Heart right ventricle (tissue), 16 donors: ENCODE measurements at places on chromosomes 1 and 21. TPM values are rescaled to one million over a fixed set of nuclear protein-coding genes. Genes with fewer than 3 reads are reported as not detected.
A peak's percentile ranks its signal among the peaks of the same experiment; 100 is the strongest.

C4BPA gene
- polyA plus RNA-seq = not detected

OPTC gene
- polyA plus RNA-seq = not detected

SPRR2F gene
- polyA plus RNA-seq = not detected

RC3H1 gene
- 5.1 TPM for polyA plus RNA-seq

FAM177B gene
- polyA plus RNA-seq = 0.06 TPM

OR10J1 gene
- not detected for polyA plus RNA-seq

DRAXIN gene
- 0.07 TPM for polyA plus RNA-seq

LHX4 gene
- polyA plus RNA-seq = not detected

CHIA gene
- 0.30 TPM for polyA plus RNA-seq

DDX59 gene
- 8.4 TPM for polyA plus RNA-seq

PEAR1 gene
- 6.2 TPM for polyA plus RNA-seq

GPR61 gene
- not detected for polyA plus RNA-seq

DNA sequence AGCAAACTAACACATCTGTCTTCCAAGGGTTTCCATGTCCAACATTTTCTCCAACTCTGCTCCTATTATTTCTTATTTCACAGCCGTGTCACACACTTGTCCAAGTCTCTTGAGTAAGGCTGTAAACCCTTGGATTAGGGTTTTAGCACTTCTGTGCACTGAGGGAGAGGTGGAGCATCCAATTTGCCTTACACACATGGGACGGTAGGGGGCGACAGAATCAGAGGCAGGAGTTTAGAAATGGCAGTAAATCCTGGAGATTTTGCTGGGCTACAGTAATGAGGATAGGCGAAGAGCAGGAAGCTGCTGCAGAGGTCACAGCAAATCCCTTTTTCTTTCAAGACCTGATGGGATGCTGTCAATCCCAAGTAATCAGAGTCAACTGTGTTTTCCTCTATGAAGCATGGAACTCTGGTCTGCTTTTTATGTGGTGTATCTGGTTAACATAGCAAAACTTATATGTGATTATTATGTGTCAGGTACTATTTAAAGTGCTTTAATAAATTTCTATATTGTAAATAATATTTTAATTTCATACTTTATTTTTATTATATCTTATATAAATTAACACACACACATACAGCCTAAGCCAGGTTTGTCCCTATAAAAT is 15.4 kb upstream of the LCE5A start:
- DNase-seq = no peak

- no peak for DNase-seq
These were observed 390.4 kb downstream of the OMA1 start for GRCh38 chr1:58156124-58156468.

DNA sequence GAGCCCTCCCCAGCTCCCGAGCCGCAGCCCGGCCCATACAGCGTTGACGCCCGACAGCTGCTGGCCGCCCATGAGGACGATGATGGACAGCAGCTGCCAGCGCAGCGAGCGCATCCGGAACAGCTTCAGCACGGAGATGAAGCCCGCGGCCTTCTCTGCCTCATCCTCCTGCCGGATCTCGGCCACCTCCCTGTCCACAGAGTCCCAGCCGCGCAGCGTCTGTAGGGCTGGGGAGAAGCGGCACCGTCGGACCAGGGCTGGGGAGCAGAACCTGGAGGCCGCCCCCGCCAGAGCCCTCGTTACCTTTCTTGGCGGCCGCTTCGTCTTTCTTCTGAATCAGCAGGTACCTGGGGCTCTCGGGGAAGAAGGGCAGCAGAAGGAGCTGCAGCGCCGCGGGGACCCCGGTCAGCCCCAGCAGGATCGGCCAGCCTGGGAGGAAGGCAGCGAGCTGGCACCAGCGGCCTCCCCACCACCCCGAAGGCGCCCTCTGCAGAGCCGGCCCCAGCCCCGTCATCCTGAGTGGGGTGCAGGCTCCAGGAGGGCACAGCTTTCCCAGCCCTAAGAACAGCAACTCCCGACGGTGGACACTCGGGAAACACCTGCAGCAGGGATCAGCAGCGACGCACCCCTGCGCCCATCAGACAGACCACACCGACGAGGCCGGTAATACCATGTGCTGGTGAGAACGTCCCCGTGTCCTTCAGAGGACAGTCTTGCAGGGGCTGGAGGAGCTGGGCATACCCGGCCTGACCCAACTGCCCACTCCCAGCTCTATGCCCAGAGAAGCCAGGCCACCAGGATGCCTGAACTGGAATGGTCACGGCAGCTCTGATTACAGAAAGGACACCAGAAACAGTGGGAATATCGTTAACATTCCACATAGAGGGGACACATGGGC is 13.8 kb upstream of the SLC2A7 start:
- no peak for DNase-seq

GRCh38 chr1:32241001-32241763 is 5.8 kb upstream of the FAM167B start:
- DNase-seq = peak; percentile 51

DNA sequence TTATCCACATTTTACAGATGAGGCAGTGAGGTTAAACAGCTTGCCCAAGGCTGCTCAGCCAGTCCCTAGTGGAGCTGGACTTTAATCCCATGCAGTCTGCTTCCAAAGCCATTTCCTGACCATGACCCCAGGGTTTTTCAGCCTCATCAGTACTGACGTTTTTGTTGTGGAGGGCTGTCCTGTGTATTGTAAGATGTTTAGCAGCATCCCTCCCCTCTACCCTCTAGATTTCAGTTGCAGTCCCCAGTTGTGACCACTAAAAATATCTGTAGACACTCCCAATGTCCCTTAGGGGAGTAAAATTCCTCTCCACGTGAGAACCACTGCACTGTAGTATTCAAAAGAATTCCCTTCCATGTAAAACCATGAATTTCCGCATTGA is 30.2 kb upstream of the C1orf105 start:
- no peak for DNase-seq

DNA sequence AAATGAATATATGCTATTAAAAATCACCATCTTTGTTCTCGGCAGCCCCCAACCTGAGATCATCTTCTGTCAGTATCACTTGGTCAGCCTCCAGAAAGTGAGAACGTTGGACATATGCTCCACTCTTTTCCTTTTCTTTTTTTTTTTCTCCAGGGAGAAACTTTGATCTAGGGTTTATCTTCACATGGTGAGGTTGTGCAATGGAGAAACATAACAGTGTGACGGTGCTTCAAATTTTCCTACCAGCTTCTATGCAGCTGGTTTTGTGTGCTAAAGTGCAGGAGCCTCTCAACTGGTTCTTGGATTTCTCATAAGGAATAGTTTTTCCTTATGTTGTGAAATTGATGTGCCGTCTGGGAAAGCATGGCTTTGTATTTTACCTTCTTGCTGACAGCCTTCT is 1202.9 kb downstream of the NCAM2 start:
- DNase-seq = no peak

GRCh38 chr1:173454966-173455524 is 22.1 kb upstream of the PRDX6 start:
- DNase-seq = no peak

DNA sequence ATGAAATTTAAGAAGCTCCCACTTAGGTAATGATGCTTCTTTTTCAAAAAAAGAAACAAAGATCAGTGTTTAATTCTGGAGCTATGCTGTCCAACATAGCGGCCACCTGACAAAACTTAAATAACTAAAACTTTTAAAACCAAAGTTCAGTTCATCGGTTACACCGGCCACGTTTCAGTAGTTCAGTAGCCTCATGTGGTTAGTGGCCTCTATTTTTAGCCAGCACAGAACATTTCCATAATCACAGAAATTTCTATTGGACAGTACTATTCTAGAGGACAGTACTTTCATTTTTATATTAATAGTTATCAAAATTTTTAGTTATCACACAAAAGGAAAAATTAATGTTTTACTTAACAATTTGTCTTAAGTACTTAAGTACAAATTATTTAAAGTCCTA is 141.0 kb downstream of the USP25 start:
- DNase-seq = no peak

- DNase-seq = peak; percentile 44
These were observed 30.4 kb downstream of the PLXNA2 start for GRCh38 chr1:208213786-208214185.

GRCh38 chr1:53574621-53575020 is 115.4 kb downstream of the DMRTB1 start:
- DNase-seq = no peak

- DNase-seq = peak; percentile 72
These were observed 24.0 kb downstream of the QSOX1 start for GRCh38 chr1:180178511-180179161.

DNA sequence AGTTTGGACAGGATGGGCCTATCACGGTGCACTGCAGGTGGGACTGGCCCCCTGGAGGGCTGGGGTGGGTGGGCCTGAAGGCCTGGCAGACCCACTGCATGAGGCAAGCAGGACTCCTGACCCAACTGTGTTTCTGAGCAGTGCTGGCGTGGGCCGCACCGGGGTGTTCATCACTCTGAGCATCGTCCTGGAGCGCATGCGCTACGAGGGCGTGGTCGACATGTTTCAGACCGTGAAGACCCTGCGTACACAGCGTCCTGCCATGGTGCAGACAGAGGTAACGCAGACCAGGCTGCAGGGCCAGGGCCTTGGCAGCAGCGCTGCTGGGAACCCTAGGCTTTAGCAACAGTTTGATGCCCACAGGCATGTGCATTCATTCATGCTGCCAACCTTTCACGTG is 29.0 kb upstream of the KDM4A start:
- DNase-seq = no peak

DNA sequence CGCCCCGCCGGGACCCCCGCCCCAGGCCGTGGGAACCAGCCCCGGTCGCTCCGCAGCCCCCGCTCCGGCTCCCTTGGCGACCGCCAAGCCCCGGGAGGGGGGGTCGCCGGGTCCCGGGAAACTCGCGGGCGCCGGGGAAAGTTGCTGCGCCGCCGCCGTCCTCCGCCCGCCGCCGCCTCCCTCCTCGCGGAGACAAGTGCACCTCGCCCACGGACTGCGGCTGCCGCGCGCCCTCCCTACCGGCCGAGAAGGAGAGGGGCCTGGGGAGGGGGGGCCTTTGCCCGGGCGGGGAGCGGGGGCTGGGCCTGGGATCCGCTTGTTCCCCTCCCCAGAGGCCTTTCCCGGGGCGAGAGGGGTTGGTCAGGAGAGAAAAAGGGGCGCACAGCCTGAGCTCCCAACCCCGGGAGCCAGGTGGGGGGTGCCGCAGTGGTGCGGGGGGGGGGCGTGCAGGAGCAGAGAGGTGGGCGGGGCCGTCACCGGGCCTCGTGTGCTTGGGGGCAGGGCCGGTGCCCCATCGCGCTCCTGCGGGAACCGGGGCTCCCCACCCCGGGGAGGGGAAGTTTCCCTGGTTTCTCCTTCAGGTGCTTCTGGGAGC is 592 bp downstream of the AGRN start:
- no peak for DNase-seq

GRCh38 chr1:179973198-179974110 is 18.8 kb downstream of the CEP350 start:
- DNase-seq = no peak

- no peak for DNase-seq
These were observed 112.5 kb downstream of the USH2A start for GRCh38 chr1:216310776-216311175.

DNA sequence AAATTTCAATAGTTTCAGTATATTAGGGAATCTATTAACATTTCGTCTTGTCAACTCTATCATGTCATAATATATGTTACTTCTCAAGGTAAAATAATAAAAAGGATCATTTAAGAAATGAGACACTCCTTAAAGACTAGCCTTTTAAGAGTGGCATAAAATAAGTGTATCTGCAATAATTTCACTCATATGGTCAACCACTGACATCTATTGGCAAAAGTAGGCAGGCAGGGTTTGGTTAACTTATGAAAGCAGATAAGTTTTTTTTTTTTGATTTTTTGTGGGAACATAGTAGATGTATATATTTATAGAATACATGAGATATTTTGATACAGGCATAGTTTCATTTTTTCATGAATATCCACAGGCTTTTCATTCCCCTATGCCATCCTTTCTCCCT is 5.5 kb upstream of the RGS21 start:
- no peak for DNase-seq

DNA sequence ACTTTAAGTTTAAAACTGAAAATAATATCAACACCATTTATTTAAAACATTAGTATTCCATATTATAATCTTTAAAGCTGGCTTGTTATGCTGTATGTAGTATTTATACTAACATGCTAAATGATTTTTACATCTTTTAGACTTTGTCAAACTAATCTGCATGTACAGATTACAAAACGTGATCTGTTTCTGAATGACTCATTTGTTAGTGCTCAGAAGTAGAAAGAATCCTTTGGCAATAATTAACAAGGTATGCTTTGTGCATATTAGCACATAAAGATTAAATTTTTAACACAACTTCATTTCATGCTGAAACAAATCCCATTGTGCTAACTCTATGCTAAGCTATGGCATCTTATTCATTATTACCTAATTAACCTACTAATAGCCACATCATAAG is 242.4 kb downstream of the BARHL2 start:
- no peak for DNase-seq

GRCh38 chr1:95216292-95216990 is 17.6 kb upstream of the RWDD3 start:
- DNase-seq = no peak

DNA sequence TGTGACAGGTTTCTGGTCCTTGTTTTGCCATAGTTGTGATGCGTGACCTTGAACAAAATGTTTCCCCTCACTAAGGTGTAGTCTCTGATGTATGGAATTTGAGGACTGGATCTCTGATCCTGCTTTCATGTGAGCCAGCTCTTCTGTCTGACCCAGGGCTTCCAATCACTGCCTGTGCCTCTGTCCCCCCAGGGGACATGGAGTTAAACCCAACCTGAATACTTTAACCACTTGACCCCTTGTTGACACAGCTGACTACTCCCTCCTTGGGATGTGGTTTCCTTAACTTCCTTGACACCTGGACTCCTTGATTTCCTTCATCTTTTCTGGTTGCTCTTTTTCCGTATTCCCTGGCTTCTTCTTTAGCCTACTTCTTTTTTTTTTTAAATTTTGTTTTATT is 36.0 kb upstream of the SSBP3 start:
- no peak for DNase-seq

DNA sequence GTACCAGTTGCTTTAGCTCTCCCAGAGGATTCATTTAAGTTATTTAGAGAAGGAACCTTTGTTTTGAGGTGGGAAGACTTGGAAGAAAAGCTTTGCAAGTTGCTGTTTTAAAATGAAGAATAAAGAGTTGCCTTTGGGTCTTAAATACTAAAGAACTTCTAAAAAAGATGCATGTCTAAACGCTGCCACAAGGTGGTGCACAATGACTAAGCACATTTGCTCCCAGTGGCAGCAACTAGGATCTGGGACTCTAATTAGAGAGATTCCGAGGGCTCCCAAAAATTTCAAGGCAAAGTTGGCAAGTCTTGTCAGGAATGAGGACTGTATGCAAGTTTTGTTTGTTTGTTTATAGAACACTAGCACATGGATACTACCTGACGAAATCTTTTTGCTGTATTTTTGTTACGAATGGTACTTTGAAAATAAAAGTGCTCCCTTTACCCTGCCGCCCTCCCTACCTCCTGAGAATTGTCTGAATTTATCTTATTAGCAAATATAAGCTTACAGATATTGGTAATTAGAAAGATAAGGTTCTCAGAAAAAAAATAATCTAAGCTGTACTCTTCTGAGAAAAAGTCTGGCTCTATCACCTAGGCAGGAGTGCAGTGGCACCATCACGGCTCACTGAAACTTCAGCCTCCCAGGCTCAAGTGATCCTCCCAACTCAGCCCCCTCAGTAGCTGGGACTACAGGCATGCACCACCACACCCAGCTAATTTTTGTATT is 121.8 kb downstream of the HFM1 start:
- DNase-seq = peak; percentile 59
